ENCODE measurements at places on chromosomes 3 and 15.

GRCh38 chr3:71968544-71968943 lies 183.6 kb upstream of the PROK2 start:
- H3K36me3 ChIP-seq: peaks cover 1% of the 10 kb centered on the region
- H3K27me3 ChIP-seq: peaks cover 2% of the 10 kb centered on the region
- H3K27ac ChIP-seq: no peak overlapping the region
- no peaks in the 10 kb centered on the region for H3K4me1 ChIP-seq

DNA sequence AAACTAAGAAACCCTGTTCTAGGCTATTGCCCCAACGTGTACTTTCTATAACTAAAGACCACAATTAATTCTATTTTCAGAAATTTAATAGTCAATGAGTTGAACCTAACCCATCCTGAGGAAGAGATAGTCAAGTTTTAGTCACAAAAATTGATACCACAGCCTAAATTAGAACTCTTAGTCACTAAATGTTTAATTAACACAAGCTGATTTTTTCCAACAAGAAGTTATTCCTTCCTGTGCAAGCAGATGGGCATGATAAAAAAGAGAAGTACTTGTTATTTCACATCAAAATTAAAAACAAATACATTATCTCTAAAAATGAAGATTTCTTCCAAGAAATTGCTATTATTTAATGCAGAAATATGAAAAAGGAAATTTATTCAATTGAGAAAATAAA lies 38.4 kb upstream of the TERB2 start:
- no peaks in the 10 kb centered on the region for H3K36me3 ChIP-seq
- H3K4me1 ChIP-seq: no peaks in the 10 kb centered on the region
- no peak overlapping the region for H3K27ac ChIP-seq
- no peaks in the 10 kb centered on the region for H3K27me3 ChIP-seq
- no peak for DNase-seq

GRCh38 chr3:4754180-4755086 lies 224.8 kb upstream of the BHLHE40 start:
- H3K4me3 ChIP-seq: no peak overlapping the region
- no peak for DNase-seq
- H3K27ac ChIP-seq: no peak overlapping the region
- peaks cover 55% of the 10 kb centered on the region for H3K4me1 ChIP-seq
- peaks cover 41% of the 10 kb centered on the region for H3K36me3 ChIP-seq
- H3K27me3 ChIP-seq: no peaks in the 10 kb centered on the region

GRCh38 chr15:81357180-81357686 lies 16.8 kb downstream of the TMC3 start:
- H3K4me1 ChIP-seq: no peaks in the 10 kb centered on the region
- H3K27ac ChIP-seq: no peak overlapping the region
- peaks cover 11% of the 10 kb centered on the region for H3K27me3 ChIP-seq
- DNase-seq: no peak

- no peak overlapping the region for H3K27ac ChIP-seq
- H3K4me3 ChIP-seq: no peak overlapping the region
- peaks cover 10% of the 10 kb centered on the region for H3K4me1 ChIP-seq
- peaks cover 21% of the 10 kb centered on the region for H3K36me3 ChIP-seq
- no peaks in the 10 kb centered on the region for H3K27me3 ChIP-seq
- no peak for DNase-seq
Measured at GRCh38 chr3:172201136-172201869, 161.9 kb downstream of the FNDC3B start.

Data from T-helper 2 cell treated with Interferon-gamma antibody and Interleukin-4, amounts not matched to agents 5 μg/mL and 100 μg/mL, for 36 hours (primary cell).